Activated T-helper 1 cell treated with anti-CD3 and anti-CD28 coated beads, Interleukin-2, amount 50 U/mL, for 16 hours (primary cell): ENCODE measurements at places on chromosomes 5 and 9.

DNA sequence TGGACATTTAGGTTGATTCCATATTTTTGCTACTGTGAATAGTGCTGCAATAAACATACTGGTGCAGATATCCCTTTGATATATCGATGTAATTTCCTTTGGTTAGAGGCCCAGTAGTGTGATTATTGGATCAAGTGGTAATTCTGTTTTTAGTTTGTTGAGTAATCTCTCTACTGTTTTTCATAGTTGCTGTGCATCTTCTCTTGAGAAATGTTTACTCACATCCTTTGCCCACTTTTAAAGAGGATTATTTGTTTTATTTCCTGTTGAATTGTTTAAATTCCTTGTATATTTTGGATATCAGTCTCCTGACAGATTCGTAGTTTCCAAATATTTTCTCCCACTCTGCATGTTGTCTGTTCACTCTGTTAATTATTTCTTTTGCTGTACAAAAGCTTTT lies 352.6 kb upstream of the TARS1 start:
- no peak for DNase-seq

DNA sequence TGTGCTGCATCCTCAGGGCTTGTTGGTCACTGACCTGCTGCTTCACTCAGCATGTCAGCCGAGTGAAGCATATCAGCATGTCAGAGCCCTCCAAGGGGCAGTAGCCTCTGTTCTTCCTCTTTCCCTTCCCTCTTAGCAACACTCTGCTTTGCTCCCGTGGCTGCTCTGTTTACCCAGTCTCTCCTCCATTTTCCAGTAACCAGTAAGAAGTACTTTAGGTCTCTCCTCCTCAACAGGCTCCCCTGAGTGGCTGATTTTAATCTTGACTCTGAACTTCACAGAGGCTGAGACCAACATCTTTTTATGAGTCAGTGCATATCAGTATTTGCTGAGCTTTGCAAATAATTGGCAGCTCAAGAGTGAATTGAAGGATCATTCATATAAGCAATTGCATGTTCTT lies 18.6 kb upstream of the ADRB2 start:
- no peak for DNase-seq

- no peak for DNase-seq
Measured at GRCh38 chr9:134061688-134062371, 6.0 kb downstream of the BRD3 start.

- no peak for DNase-seq
Measured at GRCh38 chr9:127457191-127457878, 6.0 kb downstream of the LRSAM1 start.

- no peak for DNase-seq
Measured at GRCh38 chr9:126526218-126527108, 87.3 kb upstream of the LMX1B start.

GRCh38 chr5:178476972-178477754 lies 113.0 kb downstream of the COL23A1 start:
- DNase-seq: no peak

GRCh38 chr5:180141068-180141660 lies 67.8 kb downstream of the RASGEF1C start:
- DNase-seq: no peak

DNA sequence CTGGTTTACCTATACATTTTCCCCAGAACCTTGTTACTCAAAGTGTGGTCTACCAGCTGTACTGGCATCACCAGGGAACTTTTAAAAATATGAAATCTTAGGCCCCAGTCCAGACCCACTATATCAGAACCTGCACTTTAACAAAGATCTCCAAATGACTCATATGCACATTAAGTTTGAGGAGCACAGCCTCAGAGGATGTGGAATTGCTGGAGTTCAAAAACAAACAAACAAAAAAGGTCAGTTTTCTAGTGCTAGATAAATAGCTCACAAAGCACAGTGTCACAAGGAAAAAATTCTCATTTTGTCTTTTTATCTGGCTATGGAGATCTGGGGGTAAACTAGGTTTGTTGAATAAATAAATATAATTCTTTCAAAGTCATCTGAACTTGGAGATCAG lies 68.9 kb upstream of the ANKRD55 start:
- no peak for DNase-seq

DNA sequence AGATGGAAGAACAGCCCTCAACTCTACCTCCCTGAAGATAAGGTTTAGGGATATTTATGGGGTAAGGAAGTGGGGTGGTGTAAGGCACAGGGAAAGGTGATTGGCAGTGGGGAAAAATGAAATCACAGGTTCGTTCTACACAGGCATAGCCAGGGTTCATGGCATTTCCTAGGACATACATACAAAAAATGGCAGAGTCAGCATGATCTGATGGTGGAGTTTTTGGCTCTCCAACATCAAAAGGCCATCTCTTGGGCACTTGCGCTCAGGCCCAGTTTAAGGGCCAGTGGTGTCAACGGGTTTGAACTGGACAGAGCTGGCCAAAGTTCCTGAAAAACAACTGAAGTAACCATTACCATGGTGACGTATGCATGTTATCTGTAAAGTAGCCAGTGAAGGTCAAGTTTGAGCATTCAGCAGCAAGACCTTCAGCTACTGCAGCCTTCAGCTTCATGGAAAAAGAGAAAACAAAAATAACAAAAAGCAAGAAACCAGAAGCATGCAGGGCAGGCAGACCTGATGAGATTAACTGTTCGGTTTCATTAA lies 92.8 kb downstream of the SMARCA2 start:
- DNase-seq: no peak

DNA sequence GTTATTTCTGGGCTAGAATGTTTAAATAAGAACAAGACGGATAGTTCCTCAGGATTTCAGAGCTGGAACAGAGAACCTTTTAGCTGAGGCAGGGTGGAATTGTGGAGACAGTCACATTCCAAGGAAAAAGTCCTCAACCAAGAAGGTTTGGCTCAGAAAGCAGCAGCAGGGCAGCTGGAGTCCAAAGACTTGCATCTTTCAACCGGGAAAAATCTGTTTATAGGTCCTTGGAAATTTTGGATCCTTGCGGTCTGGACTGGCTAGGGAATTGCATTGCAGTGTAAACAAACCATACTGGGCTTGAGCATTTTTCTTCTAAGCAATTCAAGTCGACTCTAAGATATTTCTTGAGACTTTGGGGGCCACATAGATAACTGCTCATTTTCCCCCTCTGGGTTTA lies 40.8 kb upstream of the HMHB1 start:
- DNase-seq: no peak

DNA sequence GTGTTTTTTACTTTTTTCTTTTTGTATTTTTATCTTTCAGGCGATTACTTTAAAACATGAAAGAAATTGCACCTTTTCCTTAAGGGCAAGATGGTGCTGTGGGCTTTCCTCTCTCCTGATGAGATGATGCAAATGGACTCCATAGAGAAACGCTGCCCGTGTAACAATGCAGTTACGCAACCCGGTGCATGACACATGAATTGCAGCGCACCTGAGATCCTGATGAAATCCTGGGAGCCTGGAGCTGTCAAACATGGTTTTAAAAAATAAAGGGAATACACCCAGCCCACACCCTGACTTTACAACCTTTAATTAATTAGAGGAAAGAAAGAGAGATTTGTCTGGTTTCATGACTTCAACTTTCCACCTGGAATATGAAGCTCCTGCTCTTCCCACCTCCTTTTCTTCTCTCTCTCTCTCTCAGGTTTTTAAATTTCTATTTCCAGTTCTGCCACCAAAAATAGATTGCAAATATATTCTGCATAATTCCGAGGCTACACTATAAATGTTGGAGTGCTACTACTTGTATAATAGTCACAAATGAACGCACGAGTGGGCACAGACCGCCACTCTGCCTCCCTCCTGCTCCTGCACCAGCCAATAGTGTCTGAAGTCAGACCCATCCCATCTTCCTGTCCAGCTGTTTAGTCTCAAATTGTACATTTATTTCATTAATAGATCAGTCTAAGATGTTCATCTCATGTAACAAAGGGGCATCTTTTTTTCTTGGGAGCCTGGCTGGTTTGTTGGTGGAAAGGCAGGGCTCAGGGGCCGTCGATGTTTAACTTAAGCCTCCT lies 179.1 kb downstream of the AUH start:
- DNase-seq: no peak

- no peak for DNase-seq
Measured at GRCh38 chr9:18040327-18040726, 433.6 kb upstream of the ADAMTSL1 start.

DNA sequence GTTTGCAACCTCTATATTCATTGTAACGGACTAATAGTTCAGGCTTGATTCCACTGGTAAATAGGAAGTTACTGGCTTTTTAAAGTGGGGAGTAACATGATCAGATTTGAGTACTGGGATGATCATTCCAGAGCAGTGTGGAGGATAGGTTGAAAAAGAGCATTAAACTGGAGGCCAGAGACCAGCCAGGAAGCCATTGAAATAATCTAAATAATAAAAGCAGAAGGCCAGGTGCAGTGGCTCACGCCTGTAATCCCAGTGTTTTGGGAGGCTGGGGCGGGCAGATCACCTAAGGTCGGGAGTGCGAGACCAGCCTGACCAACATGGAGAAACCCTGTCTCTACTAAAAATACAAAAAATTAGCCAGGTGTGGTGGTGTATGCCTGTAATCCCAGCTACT lies 56.0 kb upstream of the MSX2 start:
- no peak for DNase-seq

DNA sequence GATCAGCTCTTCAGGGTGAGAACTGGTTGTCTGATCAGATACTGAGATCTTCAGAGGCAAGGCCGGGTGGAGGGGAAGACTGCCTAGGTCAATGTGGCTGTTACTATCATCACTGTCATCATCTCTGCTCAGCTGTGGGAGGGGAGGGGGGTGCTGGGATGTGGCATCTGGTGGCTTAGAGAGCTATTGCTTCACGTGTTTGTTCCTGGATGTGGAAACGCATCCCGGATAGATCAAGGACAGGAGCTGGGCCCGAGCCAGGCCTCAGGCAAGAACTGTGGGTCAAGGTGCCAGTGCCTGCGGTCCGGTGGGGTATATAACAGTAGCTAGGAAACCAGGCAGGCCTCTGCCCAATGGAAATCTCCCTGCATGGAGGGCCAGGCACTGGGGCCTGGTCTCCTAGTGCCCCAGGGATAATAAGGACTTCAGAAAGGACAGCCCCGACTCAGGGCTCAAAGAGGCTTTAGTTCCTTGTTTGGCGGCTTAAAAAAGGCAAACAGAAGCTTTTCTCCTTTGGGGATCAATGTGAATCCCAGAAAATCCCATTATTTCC lies 30.3 kb upstream of the TIFAB start:
- no peak for DNase-seq

DNA sequence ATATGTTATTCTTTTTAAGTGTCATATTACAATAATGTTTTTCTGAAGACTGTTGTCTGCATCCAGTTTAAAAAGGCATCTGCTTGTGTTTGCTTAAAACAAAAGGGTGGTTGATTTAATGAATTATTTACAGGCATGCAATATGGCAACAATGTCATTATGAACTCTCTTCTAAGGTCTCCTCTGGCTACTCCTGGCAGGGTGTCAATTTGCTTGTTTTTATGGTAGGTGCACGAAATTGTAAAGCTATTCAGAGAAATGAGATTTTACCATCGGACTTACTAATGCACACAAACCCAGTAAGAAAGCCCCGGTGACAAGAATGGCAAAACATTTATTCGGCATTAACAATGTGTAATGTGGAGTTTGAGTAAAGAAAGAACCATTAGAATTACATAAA lies 539.8 kb upstream of the ZNF608 start:
- DNase-seq: no peak

- no peak for DNase-seq
Measured at GRCh38 chr5:31086839-31087415, 106.6 kb upstream of the CDH6 start.

GRCh38 chr5:66602621-66603020 lies 6.4 kb downstream of the MAST4 start:
- no peak for DNase-seq

DNA sequence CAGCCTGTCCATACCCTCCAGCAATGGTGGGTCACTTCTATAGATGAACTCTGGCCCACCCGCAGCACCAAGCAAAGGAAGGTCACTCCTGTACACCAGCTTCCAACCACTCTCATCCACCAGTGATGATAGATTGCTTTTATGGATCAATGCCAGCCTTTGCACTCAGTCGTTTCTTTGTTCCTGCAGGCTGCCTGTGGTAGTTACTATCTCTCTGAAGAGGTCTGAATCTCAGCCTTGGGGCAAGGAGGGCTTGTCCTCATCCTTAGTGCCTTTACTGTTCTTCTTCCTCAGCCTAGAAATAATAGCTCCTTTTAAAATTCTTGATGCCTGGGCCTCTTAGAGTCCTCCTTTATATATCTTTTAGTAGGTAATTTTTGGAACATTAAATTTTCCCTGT lies 100.8 kb downstream of the TMC1 start:
- DNase-seq: no peak

GRCh38 chr9:113499876-113500497 lies 36.5 kb downstream of the RGS3 start:
- no peak for DNase-seq

DNA sequence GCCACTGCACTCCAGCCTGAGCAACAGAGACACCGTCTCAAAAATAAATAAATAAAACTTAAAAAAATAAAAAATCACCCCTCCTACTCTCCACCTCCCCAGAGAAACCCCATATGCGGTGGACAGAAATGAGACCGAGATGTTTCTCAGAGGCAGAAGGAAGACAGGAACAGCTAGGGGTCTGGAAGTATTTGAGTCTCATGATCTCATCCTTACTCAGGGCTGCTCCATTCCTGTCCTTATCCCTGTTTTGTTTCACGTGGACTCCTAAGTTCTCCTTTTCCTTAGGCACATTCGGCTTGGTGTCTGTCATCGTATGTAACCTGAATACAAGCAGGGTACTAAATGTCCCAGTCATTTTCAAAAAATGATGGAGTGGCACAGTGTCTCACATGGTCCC lies 76.1 kb downstream of the C9orf50 start:
- DNase-seq: no peak

- DNase-seq: no peak
Measured at GRCh38 chr5:73812457-73812856, 186.5 kb downstream of the ARHGEF28 start.

GRCh38 chr9:137705443-137705863 lies 86.6 kb downstream of the EHMT1 start:
- DNase-seq: no peak
